Esophagus squamous epithelium (tissue), 5 donors: ENCODE measurements at places on chromosomes 6 and 20. TPM values are rescaled to one million over a fixed set of nuclear protein-coding genes. Genes with fewer than 3 reads are reported as not detected.

Gene TOX2
- 0.99 TPM for total RNA-seq

Gene ZCCHC3
- total RNA-seq = 9.9 TPM

GRCh38 chr6:49087369-49087768 lies 375.7 kb downstream of the MMUT start:
- no peak for DNase-seq

- DNase-seq = no peak
Observed at GRCh38 chr6:87848616-87849015, 146.6 kb upstream of the AKIRIN2 start.

Gene PLEKHG1
- 22.7 TPM for total RNA-seq

Gene FOXA2
- not detected for total RNA-seq

Gene ARMH2
- not detected for total RNA-seq

Gene SPDEF
- not detected for total RNA-seq

Gene CALHM5
- total RNA-seq = 0.13 TPM

DNA sequence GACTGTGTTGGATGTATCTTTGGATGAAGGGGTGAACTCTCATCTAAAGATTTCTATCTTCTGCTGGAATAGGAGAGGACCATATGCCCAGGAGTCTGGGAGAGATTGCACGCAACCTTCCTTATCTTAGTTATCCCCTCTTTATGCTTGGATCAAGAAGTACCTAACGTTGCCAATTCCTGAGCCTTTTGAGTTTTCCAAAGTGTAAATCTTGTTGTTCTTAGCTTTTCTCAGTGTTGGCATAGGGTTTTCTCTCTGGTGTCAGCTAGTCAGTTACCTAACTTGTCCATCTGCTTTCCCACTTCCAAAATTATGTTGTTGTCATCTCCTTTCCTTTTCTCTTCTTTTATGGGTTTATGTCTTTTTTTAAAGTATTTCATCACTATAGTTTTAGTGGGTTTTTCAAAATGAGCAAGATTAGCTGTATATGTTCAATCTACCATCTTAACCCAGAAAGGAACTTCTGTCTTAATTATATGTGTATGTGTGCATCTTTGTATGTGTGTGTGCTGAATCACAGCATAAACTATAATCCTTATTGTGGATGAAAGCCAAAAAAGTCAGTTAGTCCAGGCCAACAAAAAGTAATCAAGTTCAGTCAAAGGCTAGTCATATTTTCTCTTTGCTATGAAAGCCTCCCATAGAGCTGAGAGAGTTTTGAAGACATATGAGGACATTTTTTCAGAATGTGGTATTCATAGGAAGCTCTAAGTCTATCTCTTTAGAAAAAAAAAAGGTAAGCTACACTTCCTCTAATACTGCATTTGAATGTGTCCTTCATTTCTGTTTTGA lies 72.1 kb downstream of the KHDC1L start:
- no peak for DNase-seq

Gene CALHM6
- total RNA-seq = 7.8 TPM

DNA sequence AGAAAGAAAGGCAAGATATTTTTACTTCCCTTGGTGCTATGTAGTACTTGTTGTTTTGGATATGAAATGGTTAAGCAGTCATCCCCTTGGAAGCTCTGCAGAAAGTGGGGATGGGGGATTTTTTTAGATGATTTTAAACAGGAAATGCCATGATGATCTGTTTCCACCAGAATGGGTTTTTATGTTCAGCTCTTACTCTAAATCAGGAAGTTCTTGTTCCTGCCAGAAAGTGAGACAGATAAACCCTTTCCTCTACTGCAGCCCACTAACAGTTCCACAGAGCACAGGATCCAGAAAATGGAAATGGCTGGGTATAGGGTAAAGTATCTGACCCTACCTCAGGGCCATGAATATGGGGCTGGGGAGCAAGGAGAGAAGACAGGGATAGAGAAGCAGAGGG lies 32.1 kb upstream of the PPP1R3G start:
- DNase-seq = no peak

Gene ABCF1
- 42.3 TPM for total RNA-seq

DNA sequence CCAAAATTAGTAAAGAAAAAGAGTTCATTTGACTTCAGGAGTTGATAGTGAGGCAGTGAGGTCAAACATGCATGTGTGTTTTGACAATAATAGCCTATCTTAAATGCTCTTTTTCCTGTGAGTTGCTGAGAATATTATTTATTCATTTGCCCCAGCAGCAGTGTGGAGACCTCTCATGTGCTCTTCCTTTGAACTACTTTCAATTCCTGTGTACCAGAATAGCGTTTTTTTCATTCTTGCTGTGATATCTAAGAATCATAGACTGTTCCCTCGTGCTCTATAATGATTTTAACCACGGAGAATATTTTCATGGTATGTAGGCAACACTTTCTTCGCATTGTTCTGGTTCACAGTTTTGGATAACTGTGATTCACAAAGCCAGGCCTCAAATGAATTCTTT lies 5.2 kb downstream of the CDYL start:
- no peak for DNase-seq

DNA sequence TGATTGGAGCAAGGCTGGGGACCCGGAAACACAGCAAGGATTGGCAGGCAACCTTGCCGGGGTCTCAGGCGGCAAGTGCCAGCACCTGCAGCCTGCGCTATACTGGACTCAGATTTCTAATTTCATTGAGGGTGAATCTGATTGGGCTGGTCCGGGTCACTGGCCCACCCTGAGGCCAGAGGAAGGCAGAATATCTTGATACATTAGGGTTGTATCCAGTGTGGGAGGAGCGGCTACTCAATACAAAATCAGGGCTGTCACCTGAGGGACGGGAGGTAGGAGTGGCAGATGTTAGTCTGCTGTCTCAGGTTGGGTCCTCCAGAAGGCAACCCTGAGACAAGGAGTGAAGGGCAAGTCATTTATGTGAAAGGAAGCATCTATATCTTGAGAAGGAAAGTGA lies 40.7 kb downstream of the BFSP1 start:
- no peak for DNase-seq

Gene OXT
- total RNA-seq = not detected

DNA sequence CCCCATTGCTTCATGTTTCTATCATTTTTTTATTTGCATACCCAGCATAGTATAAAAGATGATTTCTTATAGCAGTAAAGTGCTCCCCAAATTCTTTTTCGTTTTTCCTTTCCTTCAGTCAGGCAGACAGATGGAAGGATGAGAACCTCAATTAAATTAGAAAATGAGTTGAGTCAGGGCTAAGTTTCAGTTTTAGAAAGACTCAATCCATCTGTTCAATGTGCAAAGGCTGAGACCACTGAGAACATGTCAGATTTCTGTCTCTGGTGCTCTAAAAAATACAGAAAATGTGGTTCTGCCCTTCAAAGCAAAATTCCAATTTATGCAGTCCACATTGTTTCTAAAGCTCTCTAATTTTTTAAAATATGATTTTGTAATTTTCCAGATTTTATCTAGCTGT lies 257.6 kb upstream of the HS3ST5 start:
- DNase-seq = no peak

Gene KIF25
- not detected for total RNA-seq

DNA sequence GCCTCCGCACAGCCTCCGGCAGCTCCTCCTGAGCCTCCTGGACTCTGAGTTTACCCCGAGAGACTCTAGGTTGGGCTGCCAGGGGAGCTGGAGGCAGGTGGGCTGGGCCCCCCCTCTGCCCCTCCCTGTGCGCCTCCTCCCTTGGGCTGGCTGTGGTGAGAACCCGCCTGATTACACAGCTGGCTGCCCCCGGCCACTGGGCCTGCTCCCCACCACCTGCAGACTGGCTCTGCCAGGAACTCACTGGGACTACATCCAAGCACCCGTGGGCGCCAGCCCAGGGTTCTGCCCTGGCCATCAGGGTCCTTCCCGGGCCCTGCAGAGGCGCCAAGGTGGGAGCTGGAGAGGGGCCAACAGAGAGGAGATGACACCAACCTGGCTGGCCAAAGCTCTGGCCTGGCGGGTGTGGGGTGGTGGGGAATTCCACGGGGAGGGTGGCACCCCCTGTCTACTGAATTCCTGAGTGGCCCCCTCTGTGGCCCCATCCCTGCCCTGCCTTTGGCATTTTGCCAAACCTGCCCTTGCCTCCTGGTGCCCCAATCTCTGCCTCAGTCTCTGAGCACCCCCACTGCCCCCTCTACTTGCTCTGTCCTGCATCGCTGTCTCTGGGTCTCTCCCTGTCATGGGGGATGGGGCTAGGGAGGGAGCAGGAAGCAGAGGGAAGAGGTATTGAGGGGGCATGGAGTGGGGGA lies 21.9 kb upstream of the CDH22 start:
- no peak for DNase-seq

Gene DEF6
- total RNA-seq = 25.9 TPM

Gene MYMX
- not detected for total RNA-seq

Gene ANKS1A
- 27.1 TPM for total RNA-seq

Gene BMP6
- 1.5 TPM for total RNA-seq

DNA sequence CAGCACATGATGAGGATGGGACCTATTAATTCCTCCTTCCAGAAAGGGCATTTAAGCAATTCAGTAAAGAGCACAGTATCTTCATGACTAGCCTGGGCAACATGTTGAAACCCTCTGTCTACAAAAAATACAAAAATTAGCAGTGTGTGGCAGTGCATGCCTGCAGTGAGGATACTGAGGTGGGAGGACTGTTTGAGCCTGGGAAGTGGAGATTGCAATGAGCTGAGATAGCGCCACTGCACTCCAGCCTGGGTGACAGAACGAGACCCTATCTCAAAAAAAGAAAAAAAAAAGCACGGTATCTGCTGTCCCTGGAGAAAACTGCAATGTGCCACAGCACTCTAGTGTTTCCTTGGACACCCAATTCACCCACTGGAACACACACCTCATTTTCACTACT lies 18.4 kb downstream of the SAMD3 start:
- no peak for DNase-seq

- no peak for DNase-seq
Observed at GRCh38 chr6:152432758-152433157, 204.4 kb downstream of the SYNE1 start.

GRCh38 chr6:153539602-153540001 lies 408.5 kb upstream of the RGS17 start:
- DNase-seq = no peak

DNA sequence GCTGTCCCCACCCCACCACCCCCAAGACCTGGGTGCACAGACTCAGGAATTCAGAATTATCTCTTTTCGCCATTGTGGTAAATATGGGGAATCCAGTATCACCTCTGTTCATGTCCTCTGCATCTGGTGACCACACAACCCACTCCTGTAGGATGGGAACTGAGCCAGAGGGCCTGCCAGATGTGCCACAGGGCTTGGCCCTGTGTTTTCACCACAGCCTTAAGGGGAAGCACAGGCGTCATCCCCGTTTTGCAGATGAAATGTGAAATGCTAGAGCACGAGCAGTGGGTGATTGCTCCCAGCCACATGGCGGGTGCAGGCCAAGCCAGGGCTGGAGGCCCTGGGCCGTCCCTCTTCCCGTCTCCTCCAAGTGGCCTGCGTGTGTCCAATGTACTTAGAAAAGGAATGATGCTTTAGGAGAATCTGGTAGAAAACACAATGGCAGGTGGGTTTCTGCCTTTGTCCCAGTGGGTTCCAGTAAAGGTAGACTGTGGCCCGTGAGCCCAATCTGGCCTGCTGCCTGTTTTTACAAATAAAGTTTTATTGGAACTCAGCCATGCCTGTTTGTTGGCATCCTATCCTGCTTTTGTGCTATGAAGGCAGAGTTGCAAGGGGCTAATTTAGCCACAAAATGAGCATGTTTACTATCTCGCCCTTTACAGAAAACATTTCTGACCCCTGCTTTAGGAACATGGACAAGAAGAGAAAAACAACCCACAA lies 309.2 kb downstream of the CDH4 start:
- DNase-seq = no peak

- DNase-seq = no peak
Observed at GRCh38 chr6:111750753-111751673, 122.2 kb downstream of the FYN start.

Gene BPIFB2
- 93.5 TPM for total RNA-seq

GRCh38 chr6:170545405-170545804 lies 7.7 kb downstream of the PSMB1 start:
- DNase-seq = no peak

- no peak for DNase-seq
Observed at GRCh38 chr20:38842026-38842425, 36.5 kb downstream of the PPP1R16B start.
